ENCODE measurements at places on chromosomes 11 and 22. TPM values are rescaled to one million over a fixed set of nuclear protein-coding genes. Genes with fewer than 3 reads are reported as not detected.

The APOBEC3F gene
- 0.82 TPM for total RNA-seq

The SHANK3 gene
- total RNA-seq = 4.1 TPM

The B3GAT3 gene
- 21.6 TPM for total RNA-seq

The RFPL1 gene
- total RNA-seq = under 0.01 TPM

The FAM227A gene
- total RNA-seq = 4.9 TPM

The GP1BB gene
- total RNA-seq = 24.1 TPM

The SLC17A6 gene
- total RNA-seq = 11.8 TPM

The OR4C46 gene
- not detected for total RNA-seq

The OR10A2 gene
- total RNA-seq = not detected

The CLDN5 gene
- total RNA-seq = 84.8 TPM

The BSCL2 gene
- total RNA-seq = 149 TPM

The LRRN4CL gene
- total RNA-seq = 0.82 TPM

The TENM4 gene
- total RNA-seq = 55.0 TPM

The NAALAD2 gene
- total RNA-seq = 6.9 TPM

The DGCR2 gene
- total RNA-seq = 65.2 TPM

The CCDC89 gene
- 0.41 TPM for total RNA-seq

The SCGB1A1 gene
- total RNA-seq = not detected

The TSPAN18 gene
- 13.9 TPM for total RNA-seq

The TIGD3 gene
- total RNA-seq = 5.3 TPM

The MS4A1 gene
- total RNA-seq = under 0.01 TPM

The ESAM gene
- total RNA-seq = 3.7 TPM

The APOL6 gene
- total RNA-seq = 0.82 TPM

The PIH1D2 gene
- total RNA-seq = 2.9 TPM

The USP2 gene
- 2.4 TPM for total RNA-seq

The GDPD4 gene
- not detected for total RNA-seq

The BEST1 gene
- total RNA-seq = 1.6 TPM

The IL18 gene
- total RNA-seq = 0.82 TPM

The SLCO2B1 gene
- total RNA-seq = 5.7 TPM

The POU2F3 gene
- total RNA-seq = 0.41 TPM

The CHKA gene
- total RNA-seq = 26.1 TPM

The PDE3B gene
- 20.4 TPM for total RNA-seq

The OR4A16 gene
- not detected for total RNA-seq

The TMEM191C gene
- total RNA-seq = 2.4 TPM

The CSRP3 gene
- total RNA-seq = not detected

The SAMM50 gene
- total RNA-seq = 32.6 TPM

The TBX1 gene
- total RNA-seq = not detected

The RRM1 gene
- 77.5 TPM for total RNA-seq

The PIK3IP1 gene
- total RNA-seq = 20.8 TPM

The OR52L1 gene
- 0.41 TPM for total RNA-seq

The BLID gene
- 1.2 TPM for total RNA-seq

The MS4A3 gene
- 0.41 TPM for total RNA-seq

The NCF4 gene
- 2.0 TPM for total RNA-seq

The ANO1 gene
- total RNA-seq = 0.41 TPM
